Chondrocyte (in vitro differentiated cells): ENCODE measurements at places on chromosomes 12 and 14.

DNA sequence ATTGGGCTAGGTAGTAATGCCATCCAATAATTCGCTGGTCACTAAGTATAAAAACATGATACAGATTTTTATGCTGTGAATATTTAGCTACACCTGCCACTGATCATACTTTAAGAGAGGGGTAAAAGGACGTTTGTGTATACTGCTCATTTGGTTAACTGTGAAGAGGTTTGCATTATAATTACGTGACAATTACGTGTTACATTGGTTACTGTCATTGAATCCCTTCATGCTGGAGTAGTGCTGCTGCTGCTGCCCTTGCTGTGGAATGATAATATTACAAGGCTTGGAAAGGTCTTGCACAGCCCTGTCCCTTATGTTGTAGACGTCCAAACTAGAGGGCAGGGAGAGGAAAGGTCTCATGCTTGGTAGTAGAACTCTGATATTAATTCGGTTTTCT lies 312.2 kb upstream of the ATP2B1 start:
- no peak for DNase-seq

- no peak for DNase-seq
Observed at GRCh38 chr12:45726603-45727300, 2.8 kb upstream of the ARID2 start.

GRCh38 chr12:52680363-52680762 lies at the start of gene KRT1:
KRT1 (minus strand) TSS chr12:52680407; CDS start chr12:52680348, 59 bp downstream.
- no peak for DNase-seq

DNA sequence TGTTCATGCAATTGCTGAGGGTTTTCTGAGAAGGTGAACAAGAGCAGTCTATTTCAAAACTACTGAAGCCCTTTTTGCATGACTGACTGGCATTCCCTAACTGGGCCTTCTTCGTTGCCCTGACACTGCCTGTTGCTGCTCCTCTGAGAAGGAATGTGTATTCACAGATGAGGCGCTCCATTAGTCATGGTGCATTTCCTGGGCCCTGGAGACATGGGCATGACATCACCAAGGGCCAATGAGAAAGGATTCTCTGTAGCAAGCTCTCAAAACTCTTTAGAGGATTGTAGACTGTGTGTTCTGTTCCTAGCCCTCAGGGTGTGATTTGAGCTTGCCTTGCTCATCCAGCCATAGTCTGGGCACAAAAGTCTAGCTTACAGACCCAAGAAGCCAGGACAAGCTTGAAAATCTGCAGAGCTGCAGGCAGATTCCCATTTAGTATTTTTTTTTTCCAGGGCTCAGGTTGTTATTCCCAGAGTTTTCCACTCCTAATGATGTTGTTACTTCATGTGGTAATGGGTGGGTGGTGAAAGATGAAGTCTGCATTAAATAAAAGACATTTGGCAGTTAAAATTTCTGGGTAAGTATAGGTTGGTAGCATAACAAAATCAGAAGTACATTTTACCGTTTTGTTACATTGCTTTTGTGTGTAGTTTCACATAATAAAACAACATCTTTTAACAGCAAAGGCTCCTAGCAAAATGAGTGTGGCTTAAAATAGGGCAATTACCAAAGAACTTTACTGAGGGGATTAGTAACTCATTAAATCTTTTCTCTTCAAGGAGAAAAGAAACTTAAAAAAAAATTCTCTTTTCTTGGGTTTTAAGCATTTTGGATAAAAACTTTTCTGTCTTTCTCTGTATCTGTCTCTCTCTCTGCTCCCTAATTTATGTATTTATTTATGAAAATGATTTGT lies 318.4 kb downstream of the RAD51B start:
- no peak for DNase-seq

GRCh38 chr12:110860833-110861296 lies 14.1 kb downstream of the CCDC63 start:
- no peak for DNase-seq

DNA sequence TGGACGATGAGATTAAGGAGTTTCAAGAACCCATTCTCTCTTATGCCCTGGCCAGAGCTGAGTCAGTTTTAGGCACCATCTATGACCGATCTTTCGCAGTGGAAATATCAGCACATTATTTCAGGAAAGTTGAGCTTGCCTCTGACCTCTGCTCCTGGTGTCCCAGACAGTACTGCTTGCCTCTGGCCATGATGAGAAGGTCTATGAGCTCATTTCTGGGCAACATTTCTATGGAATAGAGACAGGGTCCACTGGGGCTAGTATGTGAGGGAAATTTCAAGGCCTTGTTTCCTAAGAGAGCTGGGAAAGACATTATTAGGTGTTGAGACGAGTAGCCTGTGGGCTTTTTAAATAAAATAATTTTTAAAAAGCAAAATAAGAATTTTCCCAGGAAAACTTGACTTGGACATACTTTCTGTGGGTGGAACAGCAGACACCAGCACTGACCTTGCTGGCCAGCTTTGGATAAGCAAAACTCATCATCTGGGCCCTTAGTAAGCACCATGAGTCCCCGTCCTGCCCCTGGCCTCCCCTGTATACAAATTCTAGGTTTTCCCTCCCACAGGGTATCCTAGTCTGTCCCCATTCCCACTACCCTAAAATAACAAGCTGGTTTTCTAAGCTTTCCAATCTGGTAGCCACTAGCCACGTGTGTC lies 43.4 kb downstream of the DIO2 start:
- DNase-seq = no peak

DNA sequence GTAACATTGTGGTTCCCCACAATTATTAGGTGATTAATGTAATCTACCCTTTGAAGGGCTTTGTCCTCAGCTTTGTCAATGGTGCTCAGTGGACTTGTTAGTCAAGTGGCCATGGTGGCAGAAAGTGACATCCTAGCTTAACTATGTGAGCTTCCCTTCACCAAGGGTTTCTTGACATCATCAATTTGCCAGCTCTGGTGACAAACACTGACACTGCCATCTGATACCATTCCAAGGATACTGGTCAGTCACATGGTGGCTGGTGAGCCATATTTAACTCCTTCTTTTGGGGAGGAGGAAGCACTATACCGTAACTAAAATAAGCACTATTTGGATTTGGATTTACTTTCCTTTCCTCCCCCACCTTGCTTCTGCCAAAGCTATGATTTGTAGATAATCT lies 115.7 kb downstream of the IGF1 start:
- no peak for DNase-seq

- DNase-seq = no peak
Observed at GRCh38 chr12:65881348-65881961, 57.2 kb downstream of the HMGA2 start.
